Amniotic stem cell (primary cell): ENCODE measurements at places on chromosomes 6 and 20.
A peak's percentile ranks its signal among the peaks of the same experiment; 100 is the strongest.

DNA sequence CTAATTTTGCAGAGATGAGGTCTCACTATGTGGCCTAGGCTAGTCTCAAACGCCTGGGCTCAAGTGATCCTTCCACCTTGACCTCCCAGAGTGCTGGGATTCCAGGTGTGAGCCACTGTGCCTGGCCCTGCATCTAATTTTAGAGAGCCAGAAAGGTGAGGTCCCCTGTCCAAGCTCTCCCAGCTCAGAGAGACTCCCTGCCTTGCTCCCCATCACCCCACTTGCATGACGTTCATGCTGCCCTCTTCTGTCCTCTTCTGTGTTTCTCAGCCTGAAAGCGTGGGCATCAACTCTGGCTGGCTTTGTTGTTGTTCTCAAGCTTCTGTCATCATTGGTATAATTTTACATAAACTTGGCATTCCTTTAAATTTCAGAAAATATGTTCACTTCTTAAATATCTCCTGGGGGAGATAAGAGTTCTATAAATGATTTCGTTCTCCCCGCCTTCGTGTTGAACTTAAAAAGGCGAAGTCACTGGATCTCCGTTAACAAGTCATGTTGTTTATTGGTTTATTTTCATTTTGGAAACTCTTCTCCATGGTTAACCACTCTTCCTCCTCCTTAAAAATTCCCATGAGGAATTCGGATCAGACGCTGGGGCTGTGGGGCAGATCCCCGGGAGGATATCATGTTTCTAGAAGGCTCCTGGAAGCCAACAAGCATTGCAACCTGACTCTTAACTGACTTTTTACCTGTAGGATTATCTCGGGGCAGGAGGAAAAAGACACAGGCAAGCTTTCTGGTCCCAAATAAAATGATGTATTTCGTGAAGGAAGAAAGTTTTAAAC, 13.2 kb upstream of the PARD6B start:
- DNase-seq, result no peak

- DNase-seq, result no peak
Measured at GRCh38 chr6:42322676-42323075, 105.0 kb upstream of the MRPS10 start.

DNA sequence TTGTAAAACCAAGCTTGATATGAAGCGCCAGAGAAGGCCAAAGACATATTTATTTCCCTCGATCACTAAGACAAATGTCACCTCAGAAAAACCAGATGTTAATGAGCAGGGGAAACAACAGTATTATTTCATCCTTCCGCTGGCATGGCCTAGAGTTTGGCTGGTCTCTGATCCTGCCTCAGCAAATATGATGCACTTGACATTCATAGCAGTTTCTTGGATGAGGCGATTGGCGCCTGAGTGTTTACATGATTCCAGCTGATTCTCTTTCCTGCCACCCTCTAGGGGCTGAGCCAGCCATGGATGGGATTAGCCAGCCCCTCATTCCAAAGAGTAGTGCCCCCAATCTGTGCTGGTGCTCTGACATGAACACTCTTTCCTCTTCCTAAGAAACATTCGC, 67.9 kb downstream of the STMND1 start:
- no peak for DNase-seq

DNA sequence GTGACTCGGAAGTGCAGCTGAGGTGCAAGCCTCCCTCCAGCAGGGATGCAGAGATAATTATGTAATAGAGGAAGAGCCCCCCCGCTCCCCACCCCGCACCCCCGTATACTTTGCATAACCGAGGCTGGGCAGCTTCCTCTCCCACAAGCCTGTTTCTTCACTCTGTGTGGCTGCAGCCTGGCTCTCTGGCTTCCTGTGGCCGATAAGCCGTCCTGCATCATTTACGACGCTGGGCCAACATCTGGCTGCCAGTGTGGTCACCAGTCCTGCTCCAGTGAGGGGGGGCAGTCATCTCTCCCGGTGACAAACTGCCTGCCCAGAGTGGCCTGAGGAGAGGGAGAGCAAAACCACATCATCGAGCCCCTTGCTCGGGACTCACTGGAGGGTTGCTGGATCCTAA, 59.2 kb downstream of the RBM38 start:
- DNase-seq, result no peak

DNA sequence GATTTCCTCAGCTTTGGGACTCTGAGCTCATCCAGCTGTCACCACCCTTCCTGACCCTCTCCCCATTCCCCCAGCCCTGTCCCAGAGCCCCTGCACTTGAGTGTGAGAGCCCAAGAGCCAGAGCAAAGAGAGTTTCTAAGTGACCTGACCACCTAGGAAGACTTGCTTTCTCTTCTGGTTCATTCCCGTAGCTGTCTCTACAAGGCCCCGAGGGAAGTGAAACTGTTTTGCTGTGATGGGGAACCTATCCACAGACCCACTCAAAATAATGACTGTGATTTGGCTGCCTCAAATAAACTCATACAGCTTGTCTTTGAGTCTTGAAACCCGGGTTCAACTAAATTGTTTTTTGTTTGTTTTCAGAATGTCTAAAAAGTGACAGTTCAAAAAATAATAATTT, 74.6 kb upstream of the XRN2 start:
- no peak for DNase-seq

DNA sequence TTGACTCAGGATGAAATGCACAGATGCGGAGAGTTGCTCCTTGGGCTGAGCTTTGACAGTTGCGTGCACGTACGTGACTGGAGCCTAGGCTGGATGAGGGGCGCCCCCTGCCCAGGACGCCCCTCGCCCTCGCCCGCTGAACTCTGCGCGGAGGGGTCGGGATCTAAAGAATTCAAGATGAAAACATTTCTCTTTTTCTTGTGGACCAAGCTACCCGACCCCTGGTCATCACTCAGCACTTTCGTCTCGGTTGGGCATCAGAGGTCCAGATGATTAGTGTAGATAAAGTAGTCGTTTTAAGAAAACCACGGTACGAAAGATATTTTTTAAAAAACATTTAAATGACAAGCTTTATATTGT, 700 bp downstream of the DTD1 start:
- no peak for DNase-seq

DNA sequence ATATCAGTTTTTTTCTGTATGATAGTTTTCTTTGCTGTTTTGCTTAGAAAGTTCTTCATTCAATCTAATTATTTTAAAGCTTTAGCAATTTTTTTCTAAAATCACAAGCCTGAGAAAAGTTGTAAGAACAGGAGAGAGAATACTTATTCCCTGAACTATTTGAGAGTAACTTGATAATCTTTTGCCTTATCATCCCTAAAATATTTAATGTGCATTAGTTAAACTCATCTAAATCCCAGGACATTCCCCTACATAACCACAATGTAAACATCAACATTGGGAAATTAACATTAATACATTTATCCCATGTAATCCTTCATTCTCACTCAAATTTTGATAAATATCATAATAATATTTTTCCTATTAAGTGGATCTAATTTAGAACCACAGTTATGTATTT, 241.8 kb downstream of the CD109 start:
- no peak for DNase-seq

DNA sequence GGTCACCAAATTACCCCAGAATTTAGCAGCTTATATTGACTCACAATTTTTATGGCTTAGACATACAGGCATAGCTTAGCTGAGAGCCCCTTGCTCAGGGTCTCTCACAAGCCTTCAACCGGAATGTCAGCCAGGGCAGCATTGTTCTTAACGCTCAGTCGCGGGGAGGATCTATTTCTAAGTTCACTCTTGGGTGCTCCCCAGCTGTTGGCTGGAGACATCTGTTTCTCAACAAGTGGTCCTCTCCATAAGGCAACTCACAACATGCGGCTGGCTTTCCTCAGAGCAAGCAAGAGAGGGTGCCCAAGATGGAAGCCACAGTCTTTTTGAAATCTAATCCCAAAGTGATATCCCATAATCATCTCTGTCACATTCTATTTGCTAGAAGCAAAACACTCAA, 46.6 kb downstream of the SLX4IP start:
- no peak for DNase-seq

GRCh38 chr20:17895641-17896171, 72.9 kb downstream of the SNX5 start:
- peak; percentile 50 for DNase-seq

DNA sequence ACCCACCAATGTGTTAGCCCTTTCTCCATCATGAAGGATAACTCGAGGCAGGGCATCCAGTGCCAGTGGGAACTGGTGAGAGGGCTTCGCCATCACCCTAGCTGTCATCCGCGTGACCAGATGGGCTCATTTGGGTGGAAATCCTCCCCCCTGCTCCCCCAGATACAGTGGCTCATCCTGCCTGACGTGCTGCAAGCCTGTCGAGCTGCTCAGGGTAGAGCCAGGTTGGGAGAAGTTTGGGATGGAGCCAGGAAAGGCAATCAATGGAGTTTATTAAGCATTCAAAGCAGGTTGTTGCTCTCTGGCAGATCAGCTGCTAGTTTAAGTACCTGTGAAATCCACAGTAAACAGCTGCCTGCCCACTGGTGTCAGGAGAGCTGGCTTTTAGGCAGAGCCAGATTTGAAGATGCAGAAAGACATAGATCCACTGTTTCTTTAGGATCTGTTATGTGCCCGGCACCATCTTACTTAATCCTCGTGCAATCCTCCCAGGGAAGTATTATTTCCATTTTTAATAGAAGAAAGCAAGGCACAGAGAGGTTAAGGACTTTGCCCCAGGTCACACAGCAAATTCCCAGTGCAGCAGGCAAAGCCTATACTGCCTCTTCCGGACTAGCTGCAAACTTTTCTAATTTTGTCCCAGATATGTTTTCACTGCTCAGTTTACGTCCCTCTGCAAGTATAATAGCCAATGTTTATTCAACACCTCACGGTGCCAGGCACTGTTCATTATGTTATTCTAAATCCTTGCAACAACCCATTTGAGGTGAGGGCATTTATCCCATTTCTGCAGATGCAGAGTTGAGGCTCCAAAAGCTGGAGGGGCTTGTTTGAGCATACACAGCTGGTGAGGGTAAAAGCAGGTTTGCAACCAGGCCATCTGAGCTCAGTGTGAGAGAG, 54.1 kb upstream of the KCNG1 start:
- no peak for DNase-seq

DNA sequence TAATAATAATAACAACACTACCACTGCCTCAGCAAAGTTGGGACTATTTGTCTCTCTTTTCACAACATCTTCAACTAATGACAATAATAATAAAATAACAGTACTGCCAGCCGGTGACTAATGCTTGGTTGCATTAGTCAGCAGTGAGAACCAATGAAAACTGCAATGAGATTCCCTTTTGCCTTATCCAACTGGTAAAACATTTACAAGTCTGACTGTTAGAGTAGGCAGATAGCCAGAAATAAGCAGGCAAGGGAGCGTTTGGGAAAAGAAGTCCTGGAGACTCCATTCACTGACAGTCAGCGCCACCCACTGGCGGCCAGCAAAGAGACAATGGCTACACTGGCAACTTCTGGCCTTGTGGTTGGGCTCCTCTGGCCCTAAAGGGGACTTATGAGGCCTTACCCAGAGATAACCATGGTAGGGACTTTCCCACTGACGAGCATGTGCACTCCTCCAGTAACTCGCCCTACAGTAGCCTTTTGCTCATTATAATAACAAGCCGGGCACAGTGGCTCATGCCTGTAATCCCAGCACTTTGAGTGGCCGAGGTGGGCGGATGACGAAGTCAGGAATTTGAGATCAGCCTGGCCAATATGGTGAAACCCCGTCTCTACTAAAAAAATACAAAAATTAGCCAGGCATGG, 3.4 kb upstream of the NSFL1C start:
- peak; percentile 96 for DNase-seq

GRCh38 chr20:18805881-18806280, 7.7 kb upstream of the SCP2D1 start:
- no peak for DNase-seq

GRCh38 chr6:41625442-41625841, 12.8 kb upstream of the MDFI start:
- no peak for DNase-seq

GRCh38 chr20:41078329-41078728, 49.7 kb downstream of the TOP1 start:
- peak; percentile 66 for DNase-seq

- no peak for DNase-seq
Measured at GRCh38 chr6:33693186-33694105, 18.1 kb downstream of the UQCC2 start.

GRCh38 chr20:53960579-53961272, 109.7 kb downstream of the BCAS1 start:
- DNase-seq, result no peak

DNA sequence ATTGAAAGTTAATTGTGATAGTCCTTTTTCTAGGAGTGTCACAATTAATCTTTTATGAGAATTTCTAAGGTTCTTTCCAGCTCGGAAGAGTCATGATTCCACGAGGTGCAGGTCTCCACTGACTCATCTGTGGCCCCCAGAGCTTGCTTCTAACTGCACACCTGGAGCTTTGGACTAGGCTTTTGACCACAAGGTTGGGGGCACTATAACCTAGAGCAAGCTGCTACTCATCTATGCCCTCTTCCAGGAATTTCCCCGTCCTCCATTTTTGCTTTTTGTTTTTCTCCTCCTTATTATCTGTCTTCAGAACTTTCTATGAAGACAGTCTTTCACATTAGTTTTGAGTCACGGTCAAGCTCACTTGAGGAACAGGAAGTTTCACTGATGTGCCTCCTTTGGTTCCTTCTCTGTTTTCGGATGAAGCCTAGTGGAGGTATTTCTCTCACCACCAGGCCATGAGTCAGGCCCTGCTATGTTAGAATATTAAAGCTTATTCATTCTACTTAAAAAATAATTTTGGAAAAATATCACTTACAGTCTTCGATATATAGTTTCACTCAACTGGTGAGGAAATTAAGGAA, 119.2 kb upstream of the INSM1 start:
- no peak for DNase-seq

- no peak for DNase-seq
Measured at GRCh38 chr6:1786455-1787453, 177.0 kb downstream of the FOXC1 start.

- DNase-seq, result no peak
Measured at GRCh38 chr6:107032051-107032450, 4.1 kb downstream of the MTRES1 start.

DNA sequence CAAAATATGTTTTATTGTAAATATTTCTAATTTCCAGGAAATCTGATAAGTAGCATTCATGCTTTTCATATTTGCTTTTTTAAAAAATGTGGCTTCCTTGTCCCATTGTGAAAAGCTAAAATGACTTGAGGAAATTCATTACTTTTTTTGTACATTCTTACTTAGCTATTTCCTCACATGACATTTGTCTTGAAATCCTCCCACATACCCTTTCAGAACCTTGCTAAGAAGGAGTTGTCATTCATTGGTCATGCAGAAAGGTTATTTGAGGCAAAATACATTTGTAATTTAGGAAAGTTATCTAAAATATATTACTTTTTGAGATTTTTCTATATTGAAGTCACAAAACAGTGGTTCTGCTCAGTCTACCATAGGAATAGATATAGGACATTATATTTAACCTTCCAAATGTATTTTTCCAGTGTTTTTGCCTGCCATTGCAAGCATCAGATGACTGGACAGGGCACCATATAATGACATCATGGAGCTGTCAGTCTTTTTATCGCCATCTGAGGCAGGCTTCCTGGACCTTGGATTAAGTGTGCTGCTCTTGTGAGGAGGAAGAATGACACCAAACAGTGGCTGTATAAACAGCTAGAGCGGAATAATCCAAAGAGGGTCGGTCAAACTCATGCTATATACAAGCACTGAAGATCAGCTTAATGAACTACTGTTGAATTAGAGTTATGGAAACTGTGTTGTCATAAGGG, 109.4 kb upstream of the HCRTR2 start:
- DNase-seq, result no peak
